ENCODE measurements at places on chromosomes 5 and 9.
A peak's percentile ranks its signal among the peaks of the same experiment; 100 is the strongest.

- H3K27me3 ChIP-seq, result no peaks in the 10 kb centered on the region
- H3K36me3 ChIP-seq, result no peaks in the 10 kb centered on the region
- no peak for DNase-seq
- H3K4me3 ChIP-seq, result no peak overlapping the region
These were observed 93.6 kb upstream of the PITX1 start for GRCh38 chr5:135127439-135128240.

DNA sequence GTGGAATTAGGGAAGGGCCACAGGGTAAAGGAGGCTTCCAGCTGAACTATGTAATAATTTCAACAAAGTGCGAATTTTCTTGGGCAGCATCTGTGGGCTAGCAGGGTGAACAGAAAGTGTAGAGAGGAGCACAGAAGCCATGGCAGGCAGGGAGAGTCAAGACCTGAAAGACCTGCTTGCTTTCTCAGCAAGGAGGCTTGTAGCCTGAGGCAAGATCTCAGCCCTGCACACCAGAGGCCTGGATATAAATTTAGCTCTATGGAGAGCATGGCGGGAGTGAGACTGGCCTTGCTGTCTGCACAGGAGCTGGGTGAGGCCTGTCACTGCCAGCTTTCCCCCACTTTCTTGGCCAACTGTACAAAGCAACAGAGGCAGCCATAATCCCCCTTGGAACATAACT, 32.1 kb upstream of the SH3TC2 start:
- H3K4me1 ChIP-seq, result no peaks in the 10 kb centered on the region
- H3K36me3 ChIP-seq, result no peaks in the 10 kb centered on the region
- no peaks in the 10 kb centered on the region for H3K27me3 ChIP-seq

DNA sequence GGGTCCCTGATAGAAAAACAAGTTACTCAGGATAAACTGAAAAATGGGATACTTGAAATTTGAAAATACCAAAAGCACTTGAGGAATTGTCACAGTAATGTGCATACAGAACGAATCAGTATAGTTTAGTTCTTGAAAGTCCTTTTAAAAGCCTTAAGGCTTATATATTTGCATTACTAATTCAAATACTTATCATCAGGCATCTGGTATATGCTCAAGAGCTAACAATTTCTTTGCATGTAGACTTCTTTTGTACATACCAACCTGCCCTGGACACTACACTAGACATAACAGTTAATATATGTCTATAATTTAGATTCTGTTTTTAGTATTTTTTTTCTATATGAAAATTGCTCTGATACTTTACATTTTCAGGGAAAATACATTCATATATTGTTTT, 43.2 kb downstream of the SMIM15 start:
- H3K4me1 ChIP-seq, result no peaks in the 10 kb centered on the region
- H3K4me3 ChIP-seq, result no peak overlapping the region
- no peak overlapping the region for H3K27ac ChIP-seq

DNA sequence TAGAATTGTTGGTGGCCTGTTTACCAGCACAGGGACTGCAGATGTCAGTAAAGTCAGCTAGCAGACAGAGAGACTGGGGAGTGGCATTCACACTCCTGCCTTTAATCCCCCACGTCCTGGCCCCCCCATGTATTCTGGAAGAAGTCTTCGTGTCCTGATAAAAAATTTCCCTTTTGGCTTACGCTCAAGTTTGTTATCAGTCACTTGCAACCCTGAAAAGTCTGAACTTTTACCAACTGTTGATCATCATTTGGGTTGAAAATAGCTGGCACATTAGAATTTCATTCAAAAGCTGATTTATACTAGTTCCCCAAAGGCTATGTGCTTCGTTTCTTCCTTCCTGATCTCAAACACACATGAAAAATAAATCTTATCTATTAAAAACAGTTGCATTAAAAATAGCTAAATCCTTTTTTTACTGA, 5.8 kb upstream of the CRHBP start:
- H3K27me3 ChIP-seq, result peaks cover 3% of the 10 kb centered on the region
- no peak for DNase-seq
- no peak overlapping the region for H3K27ac ChIP-seq
- H3K36me3 ChIP-seq, result no peaks in the 10 kb centered on the region
- no peak overlapping the region for H3K4me3 ChIP-seq

GRCh38 chr5:42020788-42021530, 95.9 kb downstream of the FBXO4 start:
- H3K27ac ChIP-seq, result no peak overlapping the region
- H3K4me1 ChIP-seq, result no peaks in the 10 kb centered on the region
- no peaks in the 10 kb centered on the region for H3K36me3 ChIP-seq
- DNase-seq, result no peak

DNA sequence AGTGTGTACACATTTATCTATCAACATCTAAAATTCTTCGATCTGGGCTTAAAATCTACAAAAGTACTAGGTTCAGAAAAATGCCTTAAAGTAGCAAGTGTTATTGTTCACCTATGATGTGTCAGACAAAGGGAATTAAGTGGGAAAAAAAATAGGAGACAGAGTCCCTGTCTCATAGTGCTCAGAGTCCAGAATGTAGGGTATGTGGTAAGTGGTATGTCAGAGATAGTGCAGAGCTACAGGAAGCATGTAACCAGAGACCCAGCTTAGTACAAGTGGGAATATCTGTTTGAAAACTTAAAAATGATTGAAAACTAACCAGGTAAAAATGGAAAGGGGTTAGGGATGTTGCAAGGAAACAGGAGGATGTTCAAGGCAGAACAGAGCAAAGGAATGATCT, 482.8 kb downstream of the ELAVL2 start:
- H3K27ac ChIP-seq, result no peak overlapping the region
- DNase-seq, result no peak
- no peaks in the 10 kb centered on the region for H3K27me3 ChIP-seq
- H3K4me3 ChIP-seq, result no peak overlapping the region

DNA sequence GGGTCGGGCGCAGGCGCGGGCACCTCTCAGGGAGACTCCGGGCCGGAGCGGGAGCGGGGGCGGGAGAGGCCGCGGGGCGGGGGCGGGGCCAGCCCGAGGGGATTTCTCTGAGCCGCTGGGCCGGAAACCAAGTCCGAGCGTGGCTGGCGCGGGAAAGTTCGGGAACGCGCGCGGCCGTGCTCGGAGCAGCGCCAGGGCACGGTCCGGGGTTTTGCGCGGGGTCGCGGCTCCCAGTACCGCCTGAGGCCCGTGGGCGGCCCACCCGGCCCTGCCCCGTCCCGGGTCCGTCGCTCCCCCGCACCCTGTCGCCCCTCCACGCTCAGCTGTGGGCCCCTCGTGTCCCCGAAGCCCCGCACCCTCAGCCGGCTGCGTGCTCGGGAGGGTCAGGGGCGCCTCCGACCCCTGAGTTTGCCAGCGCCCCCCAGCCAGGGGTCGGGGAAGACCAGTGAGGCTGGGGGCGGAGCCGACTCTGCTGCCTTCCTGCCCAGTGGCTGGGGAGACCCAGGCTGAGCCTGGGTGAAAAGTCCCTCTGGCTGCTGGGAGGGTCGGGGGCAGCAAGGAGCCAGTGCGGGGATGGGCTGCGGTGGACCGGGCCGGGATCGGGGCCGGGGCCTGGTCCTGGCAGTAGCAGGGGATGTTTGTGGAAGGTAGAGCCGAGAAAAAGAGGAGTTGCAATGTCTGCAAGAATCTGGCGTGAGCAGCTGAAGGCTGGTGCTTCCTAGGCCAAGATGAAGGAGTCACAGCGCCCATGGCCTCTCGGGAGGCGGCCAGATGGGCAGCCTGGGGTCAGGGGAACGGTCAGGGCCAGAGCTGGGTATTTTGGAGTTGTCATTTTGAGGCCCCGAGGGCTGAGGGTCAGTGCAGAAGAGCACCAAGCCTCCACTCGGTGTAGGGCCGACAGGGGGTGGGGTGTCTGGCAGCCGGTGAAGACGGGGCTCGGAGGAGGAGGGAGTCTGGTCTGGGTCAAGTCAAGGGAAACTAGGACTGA, 588 bp downstream of the TRAF2 start:
- H3K36me3 ChIP-seq, result no peaks in the 10 kb centered on the region
- no peaks in the 10 kb centered on the region for H3K27me3 ChIP-seq
- no peak for DNase-seq
- H3K27ac ChIP-seq, result peak overlapping the region; percentile 78
- H3K4me1 ChIP-seq, result peaks cover 30% of the 10 kb centered on the region
- peak overlapping the region; percentile 91 for H3K4me3 ChIP-seq

DNA sequence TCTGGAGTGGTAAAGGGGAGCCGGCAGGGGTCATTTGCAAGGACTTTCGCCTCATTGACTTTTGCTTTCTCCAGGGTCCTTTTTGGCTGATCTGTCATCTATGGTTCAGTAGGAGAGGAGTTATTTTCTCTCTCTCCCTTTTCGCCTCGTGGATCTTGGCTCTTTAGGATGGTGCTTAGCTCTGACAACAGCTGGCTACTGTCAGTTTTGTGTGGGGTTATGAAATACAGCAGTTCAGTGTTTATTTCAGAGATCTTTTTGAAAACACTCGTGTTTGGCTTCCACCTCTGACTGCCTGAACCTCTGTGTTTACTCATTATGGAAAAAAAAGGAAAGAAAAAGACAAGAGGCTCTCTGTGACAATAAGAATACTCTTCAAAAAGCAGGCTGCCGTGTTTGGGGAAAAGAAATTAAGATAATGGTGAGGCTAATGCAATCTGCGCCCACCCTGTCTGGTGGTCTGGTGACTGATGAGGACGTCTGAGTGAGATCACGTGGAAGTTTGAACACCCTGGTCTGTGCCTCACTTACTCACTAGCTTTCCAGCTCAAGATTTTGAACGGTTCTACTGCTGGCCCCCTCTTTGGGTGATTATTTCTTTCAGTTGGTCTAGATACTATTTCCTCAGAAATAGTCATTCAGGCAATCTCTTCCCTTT, 567.7 kb downstream of the CAAP1 start:
- no peaks in the 10 kb centered on the region for H3K36me3 ChIP-seq
- H3K27me3 ChIP-seq, result no peaks in the 10 kb centered on the region
- H3K4me3 ChIP-seq, result no peak overlapping the region
- no peak for DNase-seq
- H3K27ac ChIP-seq, result no peak overlapping the region
- H3K4me1 ChIP-seq, result no peaks in the 10 kb centered on the region

GRCh38 chr9:36677611-36678010, 104.9 kb downstream of the MELK start:
- H3K27ac ChIP-seq, result no peak overlapping the region
- no peak overlapping the region for H3K4me3 ChIP-seq
- H3K36me3 ChIP-seq, result no peaks in the 10 kb centered on the region
- H3K4me1 ChIP-seq, result no peaks in the 10 kb centered on the region
